ENCODE measurements at places on chromosomes 1 and 21. TPM values are rescaled to one million over a fixed set of nuclear protein-coding genes. Genes with fewer than 3 reads are reported as not detected.

The CD2 gene
- total RNA-seq: 1.2 TPM

The CCDC17 gene
- 2.0 TPM for total RNA-seq

GRCh38 chr1:62054188-62054587 is 140.5 kb upstream of the L1TD1 start:
- no peak for ATAC-seq

DNA sequence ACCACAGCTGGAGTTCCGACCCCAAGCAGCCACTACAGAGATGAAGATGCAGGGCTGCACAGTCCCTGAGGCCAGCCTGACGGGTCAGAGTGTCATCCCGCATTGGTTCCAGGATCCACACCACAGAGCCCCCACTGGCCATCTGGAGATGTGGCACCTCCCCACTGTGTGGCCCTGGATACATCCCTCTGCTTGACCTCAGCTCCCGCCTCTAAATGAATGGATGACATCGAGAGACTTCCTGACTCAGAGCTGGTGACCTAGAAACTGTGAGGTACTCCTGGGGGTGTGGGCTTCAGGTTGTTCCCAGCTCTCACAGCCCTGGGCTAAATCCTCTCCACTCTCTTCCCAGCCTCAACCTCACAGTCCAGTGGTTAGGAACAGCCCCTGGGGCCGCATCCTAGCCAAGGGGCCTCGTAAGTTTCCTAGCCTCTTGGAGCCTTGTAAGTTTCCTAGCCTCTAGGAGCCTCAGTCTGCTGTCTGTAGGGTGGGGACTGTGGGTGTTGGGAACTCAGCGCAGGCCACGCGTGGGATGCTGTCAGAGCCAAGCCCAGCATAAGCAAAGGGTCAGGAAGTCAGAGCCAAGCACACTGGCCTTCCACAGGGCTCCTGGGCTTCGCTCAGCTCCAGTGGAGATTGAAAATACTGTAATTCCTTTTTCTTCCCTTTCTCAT is 87.5 kb upstream of the RUNX3 start:
- ATAC-seq: no peak

- ATAC-seq: no peak
These were observed 6.8 kb downstream of the MAP7D1 start for GRCh38 chr1:36162680-36163239.

GRCh38 chr1:227728892-227729143 is 6.3 kb downstream of the JMJD4 start:
- no peak for ATAC-seq

DNA sequence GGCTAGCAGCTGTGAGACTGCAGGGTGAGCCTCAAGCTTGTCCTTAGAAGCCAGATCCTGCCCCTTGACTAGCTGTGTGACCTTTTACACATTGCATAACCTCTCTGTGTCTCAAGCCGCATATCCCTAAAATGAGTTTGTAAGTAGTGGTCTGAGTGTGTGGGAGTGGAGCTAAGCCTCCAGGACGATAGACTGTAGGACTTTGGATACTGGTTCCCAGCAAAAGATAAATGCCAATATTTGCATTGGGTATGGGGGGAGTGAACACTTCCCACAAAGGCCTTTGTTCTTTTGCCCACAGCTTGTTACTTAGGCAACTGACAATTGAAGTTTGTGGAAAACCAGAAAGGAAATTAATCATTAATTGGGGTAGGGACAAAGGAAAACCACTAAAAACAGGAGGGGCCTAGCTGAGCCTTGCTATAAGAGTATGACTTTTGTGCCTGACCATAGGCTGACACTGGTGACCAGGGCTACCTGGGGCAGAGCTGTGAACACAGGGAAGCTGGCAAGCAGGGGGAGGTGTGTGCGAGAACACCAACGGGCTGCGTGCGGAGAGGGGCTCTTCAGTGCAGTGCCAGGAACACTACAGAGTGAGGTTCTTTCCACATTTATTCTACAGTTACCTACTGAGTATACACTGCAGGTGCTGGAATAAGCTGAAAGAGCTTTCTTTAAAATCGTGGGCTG is 102.4 kb upstream of the ETV3 start:
- ATAC-seq: no peak

DNA sequence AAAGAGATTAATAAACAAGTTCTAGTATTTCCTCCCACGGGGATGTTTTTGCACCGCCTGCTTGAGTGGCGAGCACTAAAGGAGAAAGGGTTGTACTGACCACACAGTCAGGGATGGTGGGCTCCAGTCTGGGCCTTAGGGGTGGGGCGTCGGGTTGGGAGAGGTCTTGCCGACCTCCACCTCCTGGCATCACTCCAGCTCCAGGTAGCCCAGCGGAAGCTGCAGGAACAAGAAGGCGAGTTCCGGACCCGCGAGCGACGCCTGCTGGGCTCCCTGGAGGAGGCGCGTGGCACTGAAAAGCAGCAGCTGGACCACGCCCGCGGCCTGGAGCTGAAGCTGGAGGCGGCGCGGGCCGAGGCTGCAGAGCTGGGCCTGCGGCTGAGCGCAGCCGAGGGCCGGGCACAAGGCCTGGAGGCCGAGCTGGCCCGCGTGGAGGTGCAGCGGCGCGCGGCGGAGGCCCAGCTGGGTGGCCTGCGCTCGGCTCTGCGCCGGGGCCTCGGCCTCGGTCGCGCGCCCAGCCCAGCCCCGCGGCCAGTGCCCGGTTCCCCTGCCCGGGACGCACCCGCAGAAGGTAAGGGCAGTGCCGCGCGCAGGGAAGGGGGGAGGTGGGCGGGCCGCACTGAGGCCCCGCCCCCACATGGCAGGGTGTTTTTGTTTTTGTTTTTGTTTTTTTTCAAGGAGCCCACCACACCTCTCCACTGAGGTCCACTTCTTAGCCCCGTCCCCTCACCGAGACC is 19.7 kb downstream of the MFAP2 start:
- peak; percentile 90 for ATAC-seq

- no peak for ATAC-seq
These were observed 28.8 kb downstream of the SERBP1 start for GRCh38 chr1:67401443-67401842.

- ATAC-seq: peak; percentile 94
These were observed 25.1 kb upstream of the CLIC4 start for GRCh38 chr1:24720152-24720551.

The AQP10 gene
- total RNA-seq: not detected

The SCAMP3 gene
- total RNA-seq: 40.7 TPM

DNA sequence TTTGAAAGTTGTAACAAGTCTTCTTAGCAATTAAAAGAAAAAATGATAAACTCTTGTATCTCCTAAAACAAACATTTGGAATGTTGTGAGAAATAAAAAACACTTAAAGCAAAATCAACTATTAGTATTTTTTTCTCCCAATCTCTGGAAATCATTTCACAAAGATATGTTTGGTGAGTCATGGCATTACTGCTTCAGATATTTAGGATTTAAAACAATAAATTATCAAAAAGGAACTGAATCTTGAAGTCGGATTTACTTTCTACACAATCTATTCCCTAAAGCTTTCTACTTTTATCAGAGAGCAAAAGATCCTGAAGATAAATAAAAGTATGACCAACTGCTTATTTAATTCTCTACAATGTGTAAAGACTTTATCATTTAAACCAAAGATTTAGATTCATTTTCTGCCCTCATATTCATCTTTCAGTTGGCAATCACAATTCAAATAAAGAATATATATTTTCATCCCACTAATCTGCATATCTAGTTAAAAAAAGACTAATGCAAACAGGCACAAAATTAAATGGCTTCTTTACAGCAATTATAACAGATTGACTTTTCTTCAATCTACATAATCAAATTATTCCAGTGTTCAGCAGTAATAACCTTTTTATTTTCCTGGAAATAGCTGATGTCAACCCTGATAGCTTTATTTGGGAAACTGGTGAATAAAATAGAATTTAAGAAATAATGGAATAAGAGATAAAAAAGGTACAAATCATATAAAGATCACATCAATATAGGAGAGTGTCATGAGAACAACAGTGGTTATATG is 230.0 kb downstream of the COP1 start:
- no peak for ATAC-seq

- no peak for ATAC-seq
These were observed 5.4 kb downstream of the CNTN2 start for GRCh38 chr1:205048382-205048781.

The USH2A gene
- total RNA-seq: not detected

DNA sequence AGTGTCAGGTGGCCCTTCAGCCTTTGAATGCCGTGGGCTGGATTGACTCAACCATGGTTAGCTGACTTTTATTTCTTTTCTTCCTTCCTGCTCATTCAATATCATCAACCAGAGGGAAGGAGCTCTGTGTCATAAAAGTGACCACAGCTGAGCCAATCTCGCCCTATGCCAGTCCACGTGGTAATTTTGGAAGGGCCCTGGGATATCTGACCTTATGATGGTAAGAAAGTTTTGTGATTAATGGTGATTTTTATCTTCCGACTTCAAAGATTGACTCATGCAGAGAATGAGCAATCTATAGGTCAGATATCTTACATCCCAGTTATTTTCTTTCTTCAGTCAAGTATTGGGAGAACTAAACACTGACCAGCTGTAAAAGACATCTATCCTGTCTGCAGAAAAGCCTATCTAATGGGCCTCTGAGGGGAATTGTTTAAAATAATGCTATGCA is 170.3 kb downstream of the ZC3H11B start:
- ATAC-seq: no peak

The HUNK gene
- 0.54 TPM for total RNA-seq

The CLCA1 gene
- total RNA-seq: not detected

GRCh38 chr21:15171546-15171945 is 106.7 kb upstream of the NRIP1 start:
- ATAC-seq: no peak

DNA sequence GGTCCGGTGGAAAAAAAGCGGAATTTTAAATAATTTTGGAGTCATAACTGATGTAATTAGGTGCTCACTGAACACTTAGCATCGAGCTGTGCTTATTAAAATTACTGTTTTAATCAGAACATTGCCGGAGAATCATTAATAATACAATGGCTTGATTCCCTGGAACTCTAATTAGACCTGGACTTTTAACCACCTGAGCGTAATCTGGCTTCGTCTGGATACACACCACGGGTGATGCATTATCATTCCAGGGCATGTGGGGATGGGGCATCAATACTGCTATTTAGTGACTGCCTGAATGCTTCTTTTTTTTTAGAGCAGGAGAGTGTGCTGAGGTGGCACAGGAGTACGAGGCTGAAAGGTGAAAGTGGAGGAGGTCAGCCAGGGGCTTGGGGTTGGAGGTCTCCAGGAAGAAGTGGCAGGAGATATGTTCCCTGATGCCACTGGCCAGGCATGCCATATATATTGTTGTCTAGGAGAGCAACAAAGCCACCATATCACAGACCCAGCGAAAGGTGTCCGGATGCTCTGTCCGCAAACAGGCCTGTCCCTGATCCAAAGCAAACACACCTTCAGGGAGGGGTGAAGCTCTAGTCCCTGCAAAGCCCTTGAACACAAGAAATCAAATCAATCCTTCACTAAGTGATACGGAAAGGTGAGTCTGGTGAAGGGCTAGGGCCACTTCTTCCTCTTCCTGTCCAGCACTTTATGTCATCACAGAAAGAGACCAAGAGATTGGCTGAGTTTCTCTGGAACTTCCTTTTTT is 125.2 kb downstream of the PLXNA2 start:
- no peak for ATAC-seq

The LCE1F gene
- total RNA-seq: not detected

DNA sequence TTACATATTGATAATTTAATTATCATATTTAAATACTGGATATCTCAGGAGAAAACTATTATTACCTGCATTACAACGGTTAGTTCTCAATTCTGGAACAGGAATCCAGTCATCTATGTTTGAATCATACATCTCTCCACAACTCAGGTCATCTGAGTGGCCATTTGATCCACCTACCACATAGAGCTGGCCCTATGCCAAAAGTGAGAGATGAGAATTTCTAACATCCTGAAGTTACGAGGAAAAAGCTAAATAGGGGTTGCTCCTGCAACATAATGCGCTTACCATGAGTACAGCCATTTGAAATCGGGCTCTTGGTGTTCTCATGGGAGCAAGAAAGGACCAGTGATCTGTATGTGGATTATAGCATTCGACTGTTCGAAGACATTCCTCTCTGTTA is 16.9 kb downstream of the IVNS1ABP start:
- ATAC-seq: no peak

GRCh38 chr21:14888202-14888601 is 176.6 kb downstream of the NRIP1 start:
- ATAC-seq: no peak

GRCh38 chr1:236795757-236796667 is 920 bp downstream of the MTR start:
- ATAC-seq: no peak

The C1orf210 gene
- not detected for total RNA-seq

- ATAC-seq: no peak
These were observed 37.5 kb downstream of the S100B start for GRCh38 chr21:46567348-46567747.

The VCAM1 gene
- 4.7 TPM for total RNA-seq

DNA sequence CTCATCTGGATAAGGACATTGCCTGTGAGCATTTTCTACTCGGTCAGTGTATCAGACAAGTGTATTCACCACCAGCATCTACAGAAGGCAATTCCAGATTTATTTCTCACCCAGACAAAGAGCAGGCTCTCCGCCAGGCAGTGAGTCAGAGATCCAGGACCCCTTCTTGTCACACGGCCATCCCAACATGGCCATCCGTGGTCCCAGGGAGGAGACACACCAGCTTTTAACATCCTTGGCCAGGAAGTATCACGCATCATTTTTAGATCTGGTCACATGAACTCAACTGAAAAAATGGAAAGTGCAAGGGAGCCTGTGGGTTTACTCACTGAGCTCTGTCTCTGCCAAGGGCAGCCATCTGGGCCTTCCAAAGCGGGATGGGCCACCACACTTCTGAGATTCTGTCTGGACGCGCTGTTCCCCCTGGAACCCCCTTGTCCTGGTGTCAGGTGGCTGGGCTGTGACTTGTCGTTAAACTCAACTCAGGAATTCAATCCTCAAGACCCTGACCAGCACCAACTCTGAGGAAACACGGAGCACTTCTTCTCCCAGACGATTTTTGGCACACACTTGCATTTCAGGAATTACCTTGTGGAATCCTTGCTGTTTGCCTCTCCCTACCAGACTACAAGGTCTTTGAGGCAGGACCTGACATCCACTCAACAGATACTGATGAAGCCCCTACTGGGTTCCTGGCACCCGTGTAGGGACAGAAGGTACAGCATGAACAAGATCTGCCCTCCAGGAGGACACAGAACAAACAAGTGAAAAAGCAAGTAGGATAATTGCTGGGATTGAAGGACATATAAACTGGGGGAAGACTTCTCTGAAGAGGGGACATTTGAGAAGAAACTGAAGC is 21.6 kb upstream of the CCSAP start:
- ATAC-seq: no peak

The BLZF1 gene
- total RNA-seq: 46.9 TPM

The ASCL5 gene
- not detected for total RNA-seq

The RPL5 gene
- total RNA-seq: 2,045 TPM

Measured in gastroesophageal sphincter (tissue), 4 donors.